Body of pancreas (tissue), 4 donors: ENCODE measurements at places on chromosomes 11 and 22. TPM values are rescaled to one million over a fixed set of nuclear protein-coding genes. Genes with fewer than 3 reads are reported as not detected.

TUBA8 gene
- 8.6 TPM for total RNA-seq

OR52N4 gene
- total RNA-seq = not detected

OR5P2 gene
- total RNA-seq = not detected

GRCh38 chr11:75538150-75538942 lies 12.6 kb upstream of the GDPD5 start:
- no peaks in the 10 kb centered on the region for H3K27me3 ChIP-seq
- DNase-seq = no peak
- H3K4me3 ChIP-seq = no peak overlapping the region
- H3K27ac ChIP-seq = no peak overlapping the region
- no peaks in the 10 kb centered on the region for H3K36me3 ChIP-seq

- H3K27me3 ChIP-seq = no peaks in the 10 kb centered on the region
- no peak overlapping the region for H3K4me3 ChIP-seq
- H3K27ac ChIP-seq = no peak overlapping the region
- H3K36me3 ChIP-seq = no peaks in the 10 kb centered on the region
- no peak for DNase-seq
Measured at GRCh38 chr11:58801302-58801701, 43.2 kb downstream of the GLYATL2 start.

- H3K36me3 ChIP-seq = peaks cover 8% of the 10 kb centered on the region
- no peaks in the 10 kb centered on the region for H3K4me1 ChIP-seq
- H3K4me3 ChIP-seq = no peak overlapping the region
- no peak for DNase-seq
- H3K27me3 ChIP-seq = no peaks in the 10 kb centered on the region
Measured at GRCh38 chr11:114447892-114448291, 8.6 kb downstream of the REXO2 start.

GRCh38 chr11:11245453-11245852 lies 107.6 kb downstream of the CSNK2A3 start:
- no peaks in the 10 kb centered on the region for H3K36me3 ChIP-seq
- H3K27me3 ChIP-seq = no peaks in the 10 kb centered on the region
- no peaks in the 10 kb centered on the region for H3K4me1 ChIP-seq
- no peak overlapping the region for H3K4me3 ChIP-seq

DNA sequence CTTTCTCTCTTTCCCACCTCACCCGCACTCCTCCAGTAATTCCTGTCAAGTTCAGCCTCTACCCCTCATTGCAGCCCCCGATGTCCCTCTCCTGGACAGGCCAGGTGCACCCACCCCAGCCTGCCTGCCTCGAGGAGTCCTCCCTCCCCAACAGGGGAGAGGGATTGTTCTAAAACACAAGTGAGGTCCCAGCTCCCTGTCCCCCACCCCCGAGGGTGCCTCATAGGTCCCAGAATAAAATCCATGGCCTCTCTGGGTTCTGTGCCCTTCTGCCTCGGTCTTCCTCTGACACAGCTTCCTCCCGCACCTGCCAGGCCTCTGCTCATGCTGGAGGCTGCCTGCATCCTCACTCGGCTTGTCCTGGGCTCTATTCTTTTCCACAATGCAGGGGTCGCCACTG lies 720.1 kb downstream of the BRD1 start:
- H3K27ac ChIP-seq = no peak overlapping the region
- no peaks in the 10 kb centered on the region for H3K4me1 ChIP-seq
- H3K36me3 ChIP-seq = no peaks in the 10 kb centered on the region
- DNase-seq = no peak
- no peak overlapping the region for H3K4me3 ChIP-seq
